GDM1 (cell line): ENCODE measurements at places on chromosomes 4 and X.

DNA sequence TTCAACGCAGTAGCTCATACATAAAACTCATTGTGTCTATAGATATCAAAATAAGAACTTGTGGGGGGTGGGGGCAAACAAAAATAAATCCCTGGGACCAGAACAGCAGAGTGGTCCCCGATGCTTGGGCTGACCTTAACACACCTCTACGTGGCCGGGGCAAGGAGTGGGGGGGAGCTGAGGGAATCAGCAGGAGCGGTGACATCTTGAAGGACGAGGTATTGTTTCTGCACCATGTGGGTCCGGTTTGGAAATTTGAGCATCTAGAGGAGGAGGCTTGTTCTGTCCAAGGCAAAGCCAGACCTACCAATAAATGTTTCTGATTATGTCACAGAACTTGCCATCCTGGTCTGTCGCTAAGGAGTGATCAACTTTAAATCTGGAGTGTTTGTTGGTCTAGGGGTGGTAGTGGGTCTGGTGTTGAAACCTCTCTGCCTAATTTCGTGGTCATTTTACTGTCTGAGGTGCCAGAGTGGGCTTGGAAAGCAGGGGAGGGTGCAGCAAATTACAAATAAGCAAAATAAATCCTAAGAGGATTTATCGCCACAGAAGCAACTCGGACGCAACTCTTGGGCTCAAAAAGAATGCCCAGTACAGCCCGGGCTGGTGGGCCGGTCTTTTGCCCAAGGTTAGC, 774 bp upstream of the RAPGEF2 start:
- DNase-seq: no peak

- DNase-seq: no peak
Observed at GRCh38 chrX:116111497-116111896, 59.0 kb upstream of the AGTR2 start.

DNA sequence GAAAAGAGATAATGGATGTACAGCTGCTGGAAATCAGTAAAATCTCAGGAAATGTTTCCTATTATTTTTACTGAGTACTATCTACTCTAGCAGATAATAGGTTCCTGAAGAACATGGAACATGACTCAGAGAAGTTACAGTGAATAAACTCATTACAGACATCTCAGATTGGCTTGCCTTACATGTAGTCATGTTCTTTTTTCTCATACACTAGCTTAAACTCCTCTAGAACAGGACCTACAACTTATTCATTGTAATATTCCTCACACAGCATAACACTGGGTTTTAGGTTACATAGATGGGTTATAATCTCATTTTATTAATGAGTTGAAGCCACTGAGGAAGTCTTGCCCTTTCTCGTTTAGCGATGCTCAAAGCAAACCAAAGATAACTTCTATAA, 86.9 kb upstream of the BMP2K start:
- DNase-seq: no peak

DNA sequence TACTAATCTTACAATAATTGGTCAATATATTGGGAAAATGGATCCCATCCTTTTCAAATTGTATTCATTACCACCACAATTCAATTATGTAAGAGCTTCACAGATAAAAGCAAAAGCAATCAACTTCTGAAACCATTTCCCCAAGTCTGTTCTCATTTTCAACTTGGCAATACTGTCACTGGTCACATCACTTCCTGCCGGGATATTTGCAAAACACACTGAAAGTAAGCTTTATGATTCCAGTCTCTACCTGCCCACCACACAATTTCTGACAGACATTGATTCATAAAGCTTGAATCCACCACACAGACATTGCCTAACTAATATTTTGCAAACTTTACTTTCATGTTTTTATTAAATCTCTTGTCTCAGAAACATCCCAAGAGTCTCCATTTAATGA, 53.6 kb downstream of the LIN54 start:
- DNase-seq: no peak

DNA sequence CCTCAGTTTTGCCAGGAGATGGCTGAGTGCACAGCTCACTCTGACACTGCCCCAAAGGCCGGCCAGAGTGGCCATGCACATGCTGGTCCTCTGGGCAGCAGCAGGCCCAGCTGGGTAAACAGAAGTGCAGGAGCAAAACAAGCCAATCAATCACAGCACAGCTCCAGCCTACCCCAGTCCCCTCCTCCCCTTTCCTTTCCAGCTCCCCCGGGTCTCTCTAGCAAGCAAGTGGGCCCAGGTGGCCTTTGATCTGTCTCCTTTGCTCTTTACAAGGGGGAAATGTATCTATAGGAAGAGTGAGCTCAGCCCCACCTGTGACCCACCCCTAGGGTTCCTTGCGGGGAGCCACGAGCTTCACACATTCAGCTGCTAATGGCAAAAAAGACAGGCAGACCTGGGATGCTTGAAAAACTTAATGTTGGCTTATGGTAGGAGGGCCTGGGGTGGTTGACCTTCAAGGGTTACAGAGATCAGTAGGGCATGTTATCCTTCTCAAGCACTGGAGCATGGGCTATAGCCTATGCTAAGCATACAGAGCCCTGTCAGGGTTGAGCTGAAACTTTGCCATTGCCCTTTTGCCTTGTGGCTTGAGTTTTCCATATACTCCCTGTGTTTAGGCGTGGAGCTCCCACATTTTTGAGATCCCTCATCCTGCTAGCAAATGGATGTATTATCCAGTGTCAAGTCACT, 57.8 kb upstream of the PLAC1 start:
- DNase-seq: no peak

DNA sequence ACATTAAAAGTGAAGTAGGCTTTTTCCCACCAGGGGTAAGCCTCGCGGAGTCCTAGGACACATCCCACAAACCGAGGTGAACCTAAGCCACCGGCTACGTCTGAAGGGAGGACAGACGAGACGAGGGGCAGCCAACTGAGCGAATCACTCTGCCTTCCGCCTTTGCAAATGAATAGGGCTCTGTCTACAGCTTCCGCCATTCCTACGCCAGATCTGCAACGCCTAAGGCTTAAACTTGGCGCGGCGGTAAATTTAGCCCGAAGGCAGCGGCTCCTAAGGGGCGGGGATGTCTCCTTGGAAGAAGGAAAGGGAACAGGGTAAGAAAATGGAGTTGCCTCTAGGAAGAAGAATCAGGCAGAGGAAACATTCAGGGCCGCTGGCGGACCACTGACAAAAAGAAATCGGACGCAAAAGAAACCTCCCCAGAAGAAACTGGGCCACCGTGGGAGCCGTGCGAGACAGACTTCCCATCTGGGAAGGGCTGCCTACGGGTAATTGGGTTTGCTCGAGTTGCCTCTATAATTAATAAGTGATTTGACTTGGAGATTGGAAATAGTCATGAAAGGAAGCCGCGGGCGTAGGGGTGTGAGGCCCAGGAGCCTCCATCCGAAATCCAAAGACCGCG, 90.5 kb downstream of the BCOR start:
- DNase-seq: no peak

- no peak for DNase-seq
Observed at GRCh38 chr4:48032721-48033120, 16.1 kb downstream of the NIPAL1 start.

GRCh38 chrX:41722816-41723618, 964 bp upstream of the GPR82 start:
- no peak for DNase-seq

- no peak for DNase-seq
Observed at GRCh38 chr4:146446555-146446954, 75.2 kb downstream of the SLC10A7 start.
